ENCODE measurements at places on chromosomes 4 and X.

DNA sequence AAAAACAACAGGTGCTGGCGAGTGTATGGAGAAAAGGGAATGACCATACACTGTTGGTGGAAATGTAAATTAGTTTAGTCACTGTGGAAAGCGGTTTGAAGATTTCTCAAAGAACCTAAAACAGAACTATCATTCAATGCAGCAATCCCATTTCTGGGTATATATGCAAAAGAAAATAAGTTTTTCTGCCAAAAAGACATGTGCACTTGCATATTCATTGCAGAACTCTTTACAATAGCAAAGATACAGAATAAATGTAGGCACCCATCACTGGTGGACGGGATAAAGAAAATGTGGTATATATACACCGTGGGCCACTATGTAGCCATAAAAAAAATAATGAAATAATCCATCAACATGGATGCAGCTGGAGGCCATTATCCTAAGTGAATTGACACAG is 105.1 kb upstream of the FSTL5 start:
- no peak for DNase-seq

GRCh38 chrX:34555481-34555880 is 101.6 kb downstream of the TMEM47 start:
- DNase-seq, result no peak

- no peak for DNase-seq
Observed at GRCh38 chr4:165921546-165921945, 48.5 kb downstream of the TLL1 start.

- DNase-seq, result no peak
Observed at GRCh38 chrX:31190221-31190975, 118.6 kb upstream of the FTHL17 start.
